ENCODE measurements at places on chromosomes 13 and 19. TPM values are rescaled to one million over a fixed set of nuclear protein-coding genes. Genes with fewer than 3 reads are reported as not detected.

CCDC169 gene
- polyA plus RNA-seq, result 4.5 TPM

DNA sequence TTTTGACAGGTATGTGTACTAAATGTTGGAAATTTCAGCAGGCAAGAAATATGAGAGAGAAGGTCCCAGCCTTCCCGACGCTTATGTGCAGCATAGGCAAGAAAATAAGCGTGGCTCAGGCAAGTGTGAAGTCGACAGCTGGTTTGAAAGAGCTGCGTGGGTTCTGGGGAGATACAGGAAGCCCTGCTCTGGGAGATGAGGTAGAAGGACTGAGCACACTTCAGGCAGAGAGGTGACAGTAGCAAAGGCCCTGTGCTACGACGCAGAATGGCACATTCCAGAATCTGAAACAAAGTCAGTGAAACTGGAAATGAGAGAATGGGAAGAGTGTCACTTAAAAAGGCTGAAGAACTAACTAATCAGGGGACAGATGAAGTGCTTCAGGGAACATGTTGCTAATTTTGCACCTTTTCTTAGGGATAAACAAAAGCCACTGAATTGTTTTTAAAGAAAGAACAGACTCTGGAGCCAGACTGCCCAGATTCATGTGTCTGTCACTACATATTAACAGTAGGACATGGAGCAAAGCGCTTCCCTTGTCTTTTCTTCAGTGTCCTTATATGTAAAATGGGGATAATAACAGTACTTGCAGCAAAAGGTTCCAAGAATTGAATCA, 160.1 kb downstream of the SPRY2 start:
- DNase-seq, result no peak

DNA sequence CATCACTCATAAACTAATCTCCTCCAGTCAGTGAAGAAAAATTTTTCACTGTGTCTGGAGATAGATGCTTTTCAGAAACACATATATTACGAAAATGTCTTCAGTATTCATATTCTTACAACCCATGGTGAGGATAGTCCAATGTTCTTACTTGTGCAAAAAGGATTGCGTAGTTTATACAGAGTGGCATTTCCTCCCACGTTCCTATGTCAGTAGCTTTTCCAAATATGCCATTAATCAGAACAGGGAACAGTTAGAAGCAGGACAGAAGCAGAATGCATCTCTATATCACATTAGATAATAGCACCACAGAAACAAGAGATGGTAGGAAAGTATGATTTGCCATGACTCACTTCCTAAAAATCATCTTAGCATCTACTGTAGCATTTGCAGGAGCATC, 282.9 kb downstream of the SLITRK5 start:
- DNase-seq, result no peak

GRCh38 chr13:98522371-98522770, 54.5 kb downstream of the STK24 start:
- DNase-seq, result no peak

GRCh38 chr19:8445488-8446001, 770 bp downstream of the HNRNPM start:
- DNase-seq, result no peak

- DNase-seq, result no peak
These were observed 6.4 kb downstream of the ISYNA1 start for GRCh38 chr19:18431351-18432197.

- DNase-seq, result no peak
These were observed 29.6 kb upstream of the KLF2 start for GRCh38 chr19:16295057-16295456.

DNA sequence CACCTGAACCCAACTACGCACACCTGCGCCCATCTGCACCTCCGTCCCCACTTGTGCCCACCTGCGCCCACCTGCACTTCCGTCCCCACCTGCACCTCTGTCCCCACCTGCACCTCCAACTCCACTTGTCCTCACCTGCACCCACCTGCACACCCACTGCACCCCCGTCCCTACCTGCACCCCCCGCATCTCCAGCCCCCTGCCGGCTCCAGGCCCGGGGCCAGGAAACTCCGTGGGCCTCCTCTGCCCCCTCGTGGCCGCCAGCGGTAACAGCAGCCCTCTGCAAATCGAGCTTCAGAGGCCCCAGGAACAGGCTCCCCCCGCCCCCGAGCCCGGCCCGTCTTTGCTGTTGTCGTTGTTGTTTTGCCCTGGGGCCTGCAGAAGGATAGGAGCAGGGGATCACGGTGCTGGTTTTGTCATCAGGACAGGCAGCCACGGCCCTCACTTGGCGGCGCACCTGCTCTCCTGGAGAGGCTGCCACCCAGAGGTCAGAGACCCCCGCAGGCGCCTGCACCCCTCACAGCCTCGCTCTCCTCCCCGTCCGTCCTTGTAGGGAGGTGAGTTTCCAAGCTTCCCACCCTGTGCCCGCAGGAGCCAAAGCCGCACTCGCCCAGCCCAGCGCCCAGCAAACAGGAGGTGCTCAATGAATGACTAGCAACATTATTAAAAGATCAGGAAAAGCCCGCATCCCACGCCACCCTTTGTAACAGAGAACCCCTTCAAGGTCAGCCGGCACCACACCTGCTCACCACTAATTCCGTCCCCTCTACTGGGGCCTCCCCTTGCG, 65.4 kb downstream of the GNG7 start:
- no peak for DNase-seq

DNA sequence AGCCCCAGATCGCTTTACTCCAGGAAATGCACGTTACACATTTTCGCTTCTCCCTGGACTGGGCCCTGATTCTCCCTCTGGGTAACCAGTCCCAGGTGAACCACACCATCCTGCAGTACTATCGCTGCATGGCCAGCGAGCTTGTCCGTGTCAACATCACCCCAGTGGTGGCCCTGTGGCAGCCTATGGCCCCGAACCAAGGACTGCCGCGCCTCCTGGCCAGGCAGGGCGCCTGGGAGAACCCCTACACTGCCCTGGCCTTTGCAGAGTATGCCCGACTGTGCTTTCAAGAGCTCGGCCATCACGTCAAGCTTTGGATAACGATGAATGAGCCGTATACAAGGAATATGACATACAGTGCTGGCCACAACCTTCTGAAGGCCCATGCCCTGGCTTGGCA, 44.6 kb downstream of the KL start:
- no peak for DNase-seq

DNA sequence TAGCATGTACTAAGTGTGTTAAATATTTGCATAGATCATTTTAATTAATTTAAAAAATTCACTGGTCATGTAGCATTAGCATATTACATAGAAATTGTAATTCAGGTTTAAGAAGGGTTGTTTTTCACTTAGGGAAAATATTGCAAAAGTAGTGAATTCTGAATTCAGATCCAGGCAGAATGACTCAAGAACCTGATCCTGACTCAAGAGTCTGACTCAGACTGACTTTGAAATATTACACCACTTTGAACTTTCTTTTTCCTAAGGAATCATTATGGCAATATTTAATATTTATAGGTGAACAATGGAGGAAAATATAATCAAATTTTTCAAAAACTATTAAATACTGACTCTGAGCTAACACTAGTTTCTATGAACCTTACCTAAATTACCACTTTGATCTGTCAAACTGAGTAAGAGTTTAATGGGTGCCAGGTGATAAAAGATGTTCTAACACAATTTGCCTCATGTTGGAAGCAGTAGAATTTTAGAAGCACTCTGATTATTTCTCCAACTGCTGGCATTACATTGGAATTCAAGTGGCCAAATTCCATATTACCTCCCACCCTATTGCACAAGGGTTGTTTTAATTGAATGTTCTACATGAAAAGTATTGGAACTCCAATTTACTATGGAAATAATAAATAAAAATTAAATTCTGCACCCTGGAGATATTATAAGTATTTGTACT, 261.6 kb downstream of the SLITRK1 start:
- DNase-seq, result no peak

ZMYM2 gene
- polyA plus RNA-seq, result 91.2 TPM

DNA sequence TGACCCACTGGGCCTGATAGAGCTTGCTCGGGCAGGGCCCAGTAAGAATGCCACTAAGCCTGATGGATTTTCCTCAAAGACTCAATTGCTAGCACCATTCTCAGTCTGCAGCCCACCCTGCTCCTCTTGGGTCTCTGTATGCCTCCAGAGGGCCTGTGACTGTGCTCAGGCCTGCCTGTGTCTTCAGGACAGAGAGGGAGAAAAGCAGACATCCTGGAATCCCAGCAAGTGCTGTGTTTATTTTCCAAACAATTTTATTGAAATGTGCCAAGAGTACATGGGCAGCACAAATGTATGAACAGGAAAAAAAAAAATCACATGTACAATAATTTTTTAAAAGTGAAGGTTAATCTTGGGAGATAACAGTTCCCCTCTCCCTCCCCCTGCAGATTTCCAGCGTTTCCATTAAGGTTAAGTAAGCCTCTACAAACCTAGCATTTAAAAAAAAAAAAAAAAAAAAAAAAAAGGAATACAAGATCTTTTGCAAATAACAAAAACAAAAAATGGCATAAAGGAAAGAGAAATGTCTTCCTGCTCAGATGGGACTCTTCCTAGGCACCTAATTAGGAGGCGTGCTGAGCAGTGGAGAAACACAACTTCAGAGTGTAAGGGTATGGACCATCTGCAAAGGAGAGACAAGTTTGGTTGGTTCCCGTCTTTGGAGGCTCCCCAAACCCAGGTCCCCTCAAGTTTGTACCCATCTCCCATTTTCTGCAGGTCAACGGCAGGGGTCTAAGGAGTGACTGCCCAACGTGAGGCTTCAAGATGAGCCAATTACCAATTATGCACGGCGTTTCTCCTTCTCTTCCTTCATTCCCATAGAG, 4.8 kb upstream of the ECH1 start:
- DNase-seq, result no peak

CYP4F2 gene
- 0.42 TPM for polyA plus RNA-seq

CGB1 gene
- polyA plus RNA-seq, result not detected

KLK5 gene
- 1.5 TPM for polyA plus RNA-seq

- no peak for DNase-seq
These were observed 15.5 kb downstream of the ZNF443 start for GRCh38 chr19:12425236-12425887.

DNA sequence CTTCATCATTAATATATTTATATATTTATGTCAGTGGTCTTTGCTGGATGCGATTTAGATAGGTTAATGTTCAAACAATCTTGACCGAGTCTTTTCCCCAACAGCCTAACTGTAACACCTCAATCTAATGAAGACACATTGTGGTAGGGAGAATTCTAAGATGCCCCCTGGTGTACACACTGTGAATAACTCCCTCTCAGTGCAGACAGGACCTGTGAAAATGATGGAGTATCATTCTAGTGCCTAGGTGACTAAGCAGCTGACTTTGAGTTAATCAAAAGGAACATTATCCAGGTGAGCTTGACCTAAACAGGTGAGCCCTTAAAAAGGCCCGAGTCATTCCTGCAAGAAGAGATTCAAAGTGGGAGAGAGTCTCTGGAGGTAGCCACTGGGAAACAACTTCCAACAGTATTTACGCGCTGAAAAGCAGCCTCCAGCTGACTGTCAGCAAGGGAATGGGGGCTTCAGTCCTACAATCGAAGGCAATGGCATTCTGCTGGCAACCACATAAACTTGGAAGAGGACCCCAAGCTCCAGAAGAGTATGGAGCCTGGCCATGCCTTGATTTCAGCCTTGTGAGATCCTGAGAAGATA, 28.0 kb upstream of the KBTBD7 start:
- DNase-seq, result peak; percentile 29

DNA sequence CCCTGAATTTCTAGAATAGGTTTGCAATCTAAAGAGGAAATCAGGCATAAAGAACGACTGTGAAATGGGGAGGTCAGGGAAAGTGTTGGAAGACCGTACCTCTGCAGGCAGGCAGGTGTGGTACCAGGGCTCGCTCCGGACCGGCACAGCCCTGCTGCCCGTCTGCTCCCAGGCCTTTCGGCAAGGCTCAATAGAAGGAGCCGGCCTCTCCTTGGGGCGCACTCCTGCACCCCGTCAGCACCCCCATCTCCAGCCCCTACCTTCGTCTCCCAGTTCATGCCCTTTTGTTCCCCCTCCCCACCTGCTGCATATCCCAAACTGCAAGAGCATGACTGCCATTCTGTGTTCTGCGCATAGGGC, 139.8 kb upstream of the SOX1 start:
- DNase-seq, result no peak

- DNase-seq, result no peak
These were observed 15.0 kb upstream of the PGLS start for GRCh38 chr19:17496337-17496997.

DNA sequence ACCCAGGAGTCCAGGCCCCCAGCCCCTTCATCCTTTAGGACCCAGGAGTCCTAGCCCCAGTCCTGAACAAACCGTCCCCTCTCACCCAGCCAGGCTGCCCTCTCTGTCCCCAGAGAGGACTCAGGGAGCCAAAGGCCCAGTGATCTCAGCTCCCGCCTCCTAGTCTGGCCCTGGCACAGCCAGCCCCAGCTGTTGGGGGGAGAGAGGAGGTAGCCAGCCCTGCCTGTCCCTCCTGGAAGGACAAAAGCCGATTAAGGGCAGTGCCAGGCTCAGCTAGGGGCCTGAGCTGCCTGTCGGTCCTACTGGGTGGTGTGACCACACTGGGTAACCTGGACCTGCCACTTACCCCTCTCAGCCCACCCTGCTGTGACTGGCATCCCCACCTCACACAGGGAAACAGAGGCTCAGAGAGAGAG, 14.5 kb downstream of the LIPE start:
- no peak for DNase-seq

CEACAM7 gene
- not detected for polyA plus RNA-seq

IFNL3 gene
- polyA plus RNA-seq, result not detected

DNA sequence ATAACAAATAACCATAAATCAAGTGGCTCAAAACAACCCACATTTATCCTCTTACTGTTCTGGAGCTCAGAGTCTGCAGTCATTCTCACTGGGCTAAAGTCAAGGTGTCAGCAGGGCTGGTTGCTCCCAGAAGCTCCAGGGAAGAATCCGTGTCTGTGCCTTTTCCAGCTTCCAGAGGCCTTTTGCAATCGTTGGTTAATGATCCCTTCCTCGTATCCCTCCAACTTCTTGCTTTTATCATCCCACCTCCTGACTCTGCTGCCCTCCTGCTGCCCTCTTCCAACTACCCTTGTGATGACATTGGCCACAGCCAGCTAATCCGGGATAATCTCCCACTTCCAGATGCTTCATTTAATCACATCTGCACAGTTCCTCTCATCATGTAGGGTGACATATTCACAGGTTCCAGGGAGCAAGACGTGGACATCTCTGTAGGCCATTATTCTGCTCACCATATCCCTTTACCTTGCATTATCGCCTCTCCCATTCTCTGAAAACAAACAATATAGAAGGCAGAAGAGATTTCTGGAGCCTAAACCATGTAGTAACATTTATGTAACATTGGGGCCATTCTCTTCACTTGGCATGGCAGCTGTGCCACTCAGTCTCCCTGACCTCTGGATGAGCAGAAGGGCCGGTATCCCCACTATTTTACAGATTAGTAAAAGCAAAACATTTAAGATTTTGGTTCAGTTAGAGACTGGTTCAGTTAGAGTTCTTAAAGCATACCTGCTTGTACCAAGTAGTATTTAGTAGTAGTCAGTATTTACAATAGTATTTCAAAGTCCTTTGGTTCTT, 53.5 kb downstream of the RFC3 start:
- DNase-seq, result no peak

DNA sequence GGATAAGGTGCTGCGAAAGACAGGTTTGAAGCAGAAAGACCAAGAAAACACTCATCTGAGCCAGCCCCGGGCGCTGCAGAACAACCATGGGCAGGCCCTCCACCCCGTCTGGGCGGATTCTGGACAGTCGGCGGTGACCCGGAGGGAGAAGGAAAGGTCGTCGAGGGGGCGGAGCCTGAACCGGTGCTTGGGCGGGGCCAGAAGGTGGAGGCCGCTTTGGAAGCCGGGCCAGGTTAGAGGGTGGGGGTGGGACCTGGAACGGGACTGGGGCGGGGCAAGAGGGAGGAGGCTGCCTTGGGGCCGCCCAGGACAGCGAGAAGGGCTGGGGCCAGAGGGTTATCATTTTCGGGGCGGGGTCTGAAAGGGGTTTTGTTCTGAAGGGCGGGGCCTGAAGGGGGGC, 5.0 kb upstream of the ZNF765 start:
- DNase-seq, result no peak

- no peak for DNase-seq
These were observed 10.6 kb downstream of the FBXL3 start for GRCh38 chr13:77016251-77016812.

Measured in left renal cortex interstitium (tissue), 4 donors.